ENCODE measurements at places on chromosomes 1 and 21.

- no peak for DNase-seq
Observed at GRCh38 chr1:179034720-179035119, 9.0 kb downstream of the FAM20B start.

DNA sequence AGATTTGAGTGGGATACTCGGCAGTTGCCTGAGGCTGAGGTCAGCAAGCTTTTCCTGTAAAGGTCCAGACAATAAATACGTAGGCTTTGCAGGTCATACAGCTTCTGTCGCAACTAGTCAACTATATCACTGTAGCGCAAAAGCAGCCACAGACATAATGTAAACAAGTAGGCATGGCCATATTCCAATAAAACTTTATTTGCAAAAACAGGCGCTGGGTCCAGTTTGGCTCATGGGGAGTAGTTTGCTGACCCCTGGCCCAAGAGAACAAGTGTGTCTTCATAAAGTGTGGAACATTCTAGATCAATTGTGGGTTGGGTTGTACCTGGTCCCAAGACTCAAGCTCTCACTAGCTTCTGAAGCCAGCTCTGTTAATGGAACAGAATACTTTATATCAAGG is 78.8 kb downstream of the MIS18A start:
- no peak for DNase-seq

DNA sequence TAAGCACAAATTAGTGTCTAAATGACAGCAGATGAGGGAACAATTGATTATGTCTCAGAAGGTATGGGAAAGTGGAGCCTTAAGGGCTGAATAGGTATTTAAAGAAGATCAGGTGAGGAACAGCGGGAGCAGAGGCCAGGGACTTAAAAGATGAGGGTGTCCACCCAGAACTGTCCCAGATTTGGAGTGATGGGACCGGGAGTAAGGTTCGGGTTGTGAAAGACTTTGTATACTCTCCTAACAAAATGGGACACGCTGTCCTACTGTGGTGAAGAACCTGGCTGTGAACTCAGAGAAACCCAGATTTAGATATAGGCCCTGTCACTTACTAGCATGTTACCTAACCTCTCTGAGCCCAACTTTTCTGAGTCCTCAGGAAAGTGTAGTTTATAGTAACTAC is 140.6 kb downstream of the C1orf21 start:
- DNase-seq, result no peak

- DNase-seq, result no peak
Observed at GRCh38 chr1:234240680-234241079, 132.6 kb upstream of the COA6 start.

GRCh38 chr21:26756491-26757159 is 88.6 kb downstream of the ADAMTS1 start:
- DNase-seq, result no peak

GRCh38 chr21:45531393-45532215 is 10.6 kb downstream of the SLC19A1 start:
- no peak for DNase-seq

GRCh38 chr1:22787636-22788035 is 77.0 kb downstream of the EPHB2 start:
- no peak for DNase-seq

DNA sequence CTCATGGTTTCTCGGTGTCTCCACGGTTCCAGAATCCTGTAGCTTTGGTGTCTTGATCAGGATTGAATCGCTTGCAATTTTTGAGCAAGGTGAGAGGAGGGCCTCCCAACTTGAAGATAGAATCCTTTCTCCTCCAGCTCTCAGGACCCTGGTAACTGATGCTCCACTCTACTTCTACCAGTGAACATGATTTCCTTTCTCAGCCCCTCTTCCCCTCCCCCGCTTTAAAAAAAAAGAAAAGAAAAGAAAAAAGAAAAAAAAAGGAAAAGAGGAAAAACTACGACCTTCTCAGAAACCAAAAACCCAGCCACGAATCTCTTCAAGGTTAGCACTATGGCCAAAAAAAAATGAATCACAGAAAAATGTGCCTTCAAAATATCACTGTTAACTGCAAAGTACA is 1.2 kb downstream of the ARHGEF11 start:
- DNase-seq, result no peak

DNA sequence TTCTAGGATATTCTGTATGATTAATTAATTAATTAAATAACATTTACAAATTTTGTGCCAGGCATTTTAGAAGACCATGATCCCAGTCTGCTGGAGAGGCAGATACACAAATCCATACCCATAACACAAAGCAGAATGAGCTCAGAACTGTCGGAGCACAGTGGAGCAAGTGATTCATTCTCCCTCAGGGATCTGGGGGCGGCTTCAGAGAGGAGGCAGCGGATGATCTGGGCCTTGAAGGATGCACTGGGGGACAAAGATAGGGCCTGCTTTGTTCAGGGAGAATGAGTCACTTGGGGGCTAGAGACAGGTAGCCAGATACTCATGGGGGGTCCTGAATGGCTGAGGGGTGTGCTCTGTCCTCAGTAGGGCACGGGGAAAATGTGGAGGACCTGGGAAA is 50.9 kb upstream of the TRABD2B start:
- no peak for DNase-seq

DNA sequence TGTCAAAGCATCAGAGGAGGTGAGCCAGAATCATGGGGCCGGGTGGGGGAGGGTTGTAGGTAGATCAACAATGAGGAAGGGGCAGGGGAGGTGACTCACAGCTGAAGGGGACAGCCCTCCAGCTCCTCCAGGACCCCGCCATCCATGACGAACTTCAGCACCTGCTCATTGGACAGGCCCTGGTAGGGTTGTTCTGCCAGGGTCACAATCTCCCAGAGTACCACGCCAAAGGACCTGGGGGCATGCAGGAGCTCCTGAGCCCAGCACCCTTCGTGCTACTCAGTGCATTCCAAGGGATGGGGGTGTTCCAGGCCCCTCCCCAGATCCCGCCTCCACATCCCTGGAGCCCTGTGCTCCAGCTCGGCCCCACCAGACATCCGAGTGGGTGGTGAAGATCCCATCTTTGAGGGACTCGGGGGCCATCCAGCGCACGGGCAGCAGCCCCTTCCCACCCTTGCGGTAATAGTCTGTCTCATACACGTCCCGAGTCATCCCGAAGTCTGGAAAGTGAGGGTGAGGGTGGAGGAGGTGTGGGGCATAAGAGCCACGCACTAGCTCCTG is 17.5 kb downstream of the INSRR start:
- DNase-seq, result no peak

GRCh38 chr21:21238629-21239400 is 240.6 kb downstream of the NCAM2 start:
- no peak for DNase-seq

DNA sequence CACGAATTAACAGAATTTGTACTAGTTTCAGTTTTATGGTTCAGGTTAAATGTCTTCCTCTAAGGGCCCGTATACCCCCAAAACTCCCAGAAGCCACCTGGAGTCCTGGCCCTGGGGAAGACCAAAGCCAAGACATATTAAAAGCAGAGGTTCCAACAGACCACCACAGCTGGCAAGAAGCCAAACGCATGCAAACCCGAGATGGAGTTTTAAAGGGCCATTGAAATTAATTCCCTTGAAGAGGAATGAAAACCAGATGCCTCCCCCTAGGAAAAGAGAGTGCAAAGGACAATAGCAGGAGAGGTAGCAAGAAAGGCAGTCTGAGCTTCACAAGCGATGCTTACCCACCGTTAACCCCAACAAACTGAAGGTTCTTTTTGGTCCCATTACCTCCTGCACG is 48.1 kb downstream of the KANK4 start:
- no peak for DNase-seq

DNA sequence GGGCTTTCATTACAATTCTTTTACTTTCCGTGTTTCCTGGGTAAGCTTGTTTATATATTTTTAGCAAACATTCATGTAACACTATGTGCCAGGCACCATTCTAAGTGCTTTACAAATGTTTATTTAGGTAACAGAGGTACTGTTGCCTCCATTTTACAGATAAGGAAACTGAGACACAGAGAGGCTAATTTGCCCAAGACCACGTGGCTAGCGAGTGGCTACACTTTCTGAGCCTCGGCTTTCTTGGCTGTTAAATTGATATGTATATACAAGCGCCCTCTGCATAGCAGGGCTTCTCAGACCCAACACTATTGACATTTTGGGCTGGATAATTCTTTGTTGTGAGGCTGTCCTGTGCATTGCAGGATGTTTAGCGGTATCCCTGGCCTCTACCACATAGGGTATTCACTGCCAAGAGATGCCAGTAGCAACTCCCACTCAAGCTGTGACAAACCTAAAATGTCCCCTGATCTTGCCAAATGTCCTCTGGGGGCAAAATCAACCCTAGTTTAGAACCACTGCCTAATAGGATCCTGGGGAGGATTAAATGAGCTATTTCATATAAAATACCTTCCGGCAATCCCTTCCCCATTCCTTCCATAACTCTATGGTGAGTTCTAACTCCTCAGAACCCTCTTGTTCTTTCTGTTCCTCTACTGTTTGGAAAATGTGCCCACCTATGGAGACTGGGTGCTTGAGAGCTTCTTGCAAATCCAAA is 17.2 kb upstream of the ID3 start:
- DNase-seq, result no peak

DNA sequence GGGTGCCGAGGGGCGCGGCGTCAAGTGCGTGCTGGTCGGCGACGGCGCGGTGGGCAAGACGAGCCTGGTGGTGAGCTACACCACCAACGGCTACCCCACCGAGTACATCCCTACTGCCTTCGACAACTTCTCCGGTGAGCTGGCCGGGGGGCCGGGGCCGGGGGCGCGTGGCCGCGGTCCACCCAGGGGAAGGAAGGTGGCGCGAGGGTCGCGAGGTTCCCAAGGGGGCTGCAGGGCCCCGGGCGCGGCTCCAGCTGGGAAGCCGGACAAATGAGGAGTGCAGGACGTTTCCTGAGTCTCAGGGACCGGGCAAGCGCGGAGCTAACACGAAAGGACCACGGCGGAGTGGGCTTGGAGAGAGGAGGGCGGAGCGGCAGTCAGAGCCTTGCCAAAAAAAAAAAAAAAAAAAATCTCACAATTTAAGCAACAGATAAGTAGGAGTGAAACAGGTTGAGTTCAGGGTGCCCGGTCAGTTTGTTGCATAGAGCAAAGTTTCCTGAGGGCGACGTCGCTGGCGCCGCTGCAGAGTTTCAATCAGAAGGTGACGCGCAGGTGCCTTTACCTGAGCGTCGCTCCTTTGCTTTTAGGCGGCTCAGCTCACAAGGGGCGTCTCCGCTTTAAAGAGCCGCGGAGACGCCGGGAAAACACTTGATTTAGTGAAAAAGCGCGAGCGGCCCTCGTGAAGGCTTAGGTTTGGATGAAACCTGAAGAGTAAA is 750 bp downstream of the RHOU start:
- DNase-seq, result peak; percentile 27

GRCh38 chr21:39518847-39519210 is 67.1 kb downstream of the SH3BGR start:
- DNase-seq, result no peak

Measured in stimulated activated CD4-positive, alpha-beta T cell treated with anti-CD3 and anti-CD28 coated beads, Interleukin-4, amount 100 ng/mL, for 1 hour (primary cell).